ENCODE measurements at places on chromosomes 1 and 21.

DNA sequence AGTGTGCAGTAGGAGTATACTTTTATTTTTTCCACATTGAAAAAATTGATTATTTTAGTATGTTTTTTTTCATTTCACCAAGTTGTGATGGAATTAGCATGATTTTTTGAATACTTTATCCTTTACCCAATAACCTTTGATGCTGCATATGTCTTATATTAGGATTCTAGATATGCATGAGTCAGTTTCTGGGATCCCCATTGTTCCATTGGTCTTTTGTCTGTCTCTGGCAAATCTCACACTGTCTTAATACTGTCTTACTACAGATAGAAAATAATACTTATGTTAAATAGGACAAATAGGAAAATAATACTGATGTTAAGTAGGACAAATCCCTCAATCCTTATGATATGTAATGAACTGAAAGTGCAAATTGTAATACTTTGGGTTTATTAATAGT lies 54.3 kb upstream of the ASB17 start:
- no peak for DNase-seq

DNA sequence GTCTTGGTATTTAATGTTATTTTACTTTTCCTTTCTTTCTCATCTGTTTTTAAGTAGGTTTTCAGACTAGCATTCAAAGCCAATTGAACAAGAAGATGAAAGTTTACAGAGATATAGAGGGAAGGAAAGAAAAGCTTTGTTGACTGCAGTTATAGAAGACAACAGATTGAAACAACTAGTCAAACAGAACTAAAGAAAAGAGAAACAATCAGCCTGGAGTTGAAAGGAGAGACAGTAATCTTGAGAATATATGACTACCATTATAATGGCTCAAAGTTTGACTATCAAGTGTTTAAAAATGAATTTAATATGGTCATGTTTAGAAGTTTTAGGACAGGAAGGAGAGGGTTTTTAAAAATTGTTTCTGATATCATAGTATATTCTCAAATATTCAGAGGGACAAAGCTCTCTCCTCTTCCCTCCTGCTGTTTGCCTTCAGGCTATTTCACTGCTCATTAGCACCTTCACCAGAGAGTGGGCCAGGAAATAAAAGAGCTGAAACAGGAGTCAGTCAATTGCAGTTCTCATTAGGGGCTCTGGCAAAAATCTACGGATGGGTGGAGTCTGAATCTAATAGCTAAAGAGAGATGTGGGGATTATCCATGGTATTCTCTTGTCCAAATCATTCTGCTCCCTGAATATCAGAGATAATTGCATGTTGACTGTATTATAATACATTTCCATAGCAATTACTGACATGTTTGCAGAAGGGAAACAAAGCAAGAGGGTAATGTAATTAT lies 577.8 kb downstream of the BRINP3 start:
- no peak for DNase-seq

- no peak for DNase-seq
These were observed 47.1 kb upstream of the HMCN1 start for GRCh38 chr1:185686821-185687778.

DNA sequence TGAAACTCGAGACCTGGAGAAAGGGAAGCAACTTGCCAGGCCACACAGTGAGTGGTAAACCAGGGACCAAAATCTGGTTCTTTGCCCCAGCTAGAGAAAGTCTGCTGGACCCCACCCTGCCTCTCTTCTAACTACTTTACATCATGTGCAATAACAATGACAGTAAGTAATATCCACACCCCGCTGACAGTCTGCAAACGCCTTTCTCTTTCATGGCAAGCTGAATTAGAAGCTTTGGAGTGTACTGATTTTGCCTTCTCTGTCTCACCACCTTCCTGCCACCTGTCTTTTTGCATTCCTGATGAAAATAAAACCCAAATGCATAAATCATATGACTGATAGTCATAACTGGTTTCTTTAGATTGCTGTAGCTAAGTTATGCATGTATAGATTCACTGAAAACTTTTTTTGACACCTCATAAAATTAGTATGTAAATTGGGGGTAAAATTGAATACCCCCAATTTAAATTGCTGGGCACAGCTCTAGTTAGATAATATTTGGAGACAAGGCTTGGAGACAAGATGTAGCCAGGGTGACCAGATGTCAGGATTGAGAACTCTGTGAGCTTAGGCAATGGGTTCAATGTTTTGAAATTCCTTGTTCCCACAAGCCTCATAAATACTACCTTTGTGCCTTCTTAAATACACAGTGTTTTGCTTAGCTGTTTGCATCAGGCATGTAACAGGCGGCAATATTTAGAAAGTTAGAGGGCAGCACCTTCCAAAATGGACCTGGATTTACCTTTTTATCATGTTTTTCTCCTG lies 73.5 kb downstream of the ST6GALNAC5 start:
- DNase-seq: no peak

DNA sequence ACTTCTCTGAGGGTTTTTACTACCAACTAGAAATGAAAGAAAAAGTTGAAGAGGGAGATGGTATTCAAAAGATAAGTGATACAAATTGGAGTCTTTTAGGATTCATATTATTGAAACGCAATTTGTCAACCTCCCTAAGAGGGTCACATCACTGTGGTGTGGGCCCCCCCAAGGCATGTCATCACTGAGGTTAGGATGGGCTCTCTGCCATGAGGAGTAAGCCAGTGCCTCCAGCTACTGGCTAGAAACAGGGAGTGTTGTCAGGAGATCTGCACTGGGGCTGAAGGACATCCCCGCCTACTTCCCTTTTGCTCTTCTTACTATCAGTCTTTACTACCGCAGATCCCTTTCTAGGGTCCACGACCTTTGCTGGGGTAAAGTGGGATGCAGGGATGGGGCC lies 25.9 kb downstream of the ITSN1 start:
- DNase-seq: no peak

DNA sequence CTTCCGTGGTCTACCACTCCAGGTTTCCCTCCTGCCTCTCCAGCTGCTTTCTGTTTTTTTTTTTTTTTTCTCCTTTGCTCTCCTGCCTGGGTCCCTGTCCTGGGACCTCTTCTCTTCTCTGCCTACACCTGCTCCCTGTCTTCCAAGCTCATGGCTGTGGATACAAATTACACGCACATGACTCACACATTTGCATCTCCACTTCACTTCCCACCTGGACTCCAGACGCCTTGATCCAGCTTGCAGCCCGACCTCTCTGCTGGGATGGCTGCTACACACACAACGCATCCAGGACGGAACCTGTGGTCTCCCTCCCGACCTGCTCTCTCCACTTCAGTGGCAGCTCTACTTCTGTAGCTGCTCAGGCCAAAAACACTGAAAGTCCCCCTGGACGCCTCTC lies 44.4 kb upstream of the B3GALT5 start:
- peak; percentile 36 for DNase-seq

- peak; percentile 52 for DNase-seq
These were observed 218.6 kb downstream of the SLC44A5 start for GRCh38 chr1:75392278-75392677.

DNA sequence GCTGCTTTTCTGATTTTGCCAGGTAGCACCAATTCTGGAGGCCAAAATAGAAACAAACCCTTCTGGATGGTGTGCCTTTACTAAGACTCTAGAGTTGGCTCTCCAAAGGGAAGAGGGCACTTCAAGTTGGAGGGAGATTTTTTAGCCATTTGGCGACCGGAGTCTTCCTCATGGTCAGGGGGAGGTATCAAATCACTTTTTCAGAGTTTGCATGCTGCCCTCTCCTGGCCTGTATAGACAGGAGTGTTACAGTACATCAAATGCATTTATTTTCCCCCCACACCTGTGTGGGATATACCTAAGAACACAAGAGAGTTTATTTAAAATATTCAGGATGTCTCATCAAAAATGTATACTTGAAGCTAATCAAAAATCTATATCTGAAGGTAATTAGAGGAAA lies 3.2 kb downstream of the GREM2 start:
- no peak for DNase-seq

DNA sequence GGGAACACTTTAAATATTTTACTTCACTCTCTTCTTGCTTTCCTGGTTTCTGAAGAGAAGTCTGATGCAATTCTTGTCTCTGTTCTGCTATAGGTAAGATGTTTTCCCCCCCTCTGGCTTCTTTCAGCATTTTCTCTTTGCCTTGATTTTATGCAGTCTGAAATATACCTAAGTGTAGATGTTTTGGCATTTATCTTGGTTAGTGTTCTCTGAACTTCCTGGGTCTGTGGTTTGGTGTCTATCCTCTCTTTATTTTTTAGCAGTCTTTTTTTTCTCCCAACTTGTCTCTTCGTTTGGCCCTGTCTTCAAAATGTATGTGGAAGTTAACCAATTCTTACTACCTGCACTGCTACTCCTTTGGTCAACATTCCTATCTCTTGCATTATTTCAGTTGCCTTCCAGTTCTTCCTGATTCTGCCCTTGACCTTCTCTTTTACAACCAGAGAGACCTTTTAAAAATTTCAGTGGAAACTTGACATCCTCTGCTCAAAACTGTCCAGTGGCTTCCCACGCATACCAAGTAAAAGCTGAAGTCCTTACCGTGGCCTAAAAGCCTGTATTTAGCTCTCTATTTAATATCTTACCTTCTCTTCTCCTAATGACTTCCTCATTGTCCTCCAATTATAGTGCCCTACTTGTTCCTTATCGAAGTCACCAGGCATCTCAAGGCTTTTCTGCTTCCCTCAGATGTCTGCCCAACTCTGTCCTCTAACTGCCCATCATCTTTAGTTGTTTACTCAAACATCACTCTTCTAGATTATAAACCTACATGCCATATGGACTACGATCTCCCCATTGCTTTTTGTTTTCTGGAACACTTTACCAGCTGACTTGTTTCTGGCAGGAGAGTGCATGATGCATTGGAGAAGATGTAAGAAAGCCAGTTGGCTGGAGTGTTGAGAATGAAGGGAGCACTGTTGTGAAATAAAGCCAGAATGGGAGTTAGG lies 40.9 kb downstream of the RAP1A start:
- DNase-seq: no peak

GRCh38 chr21:38234395-38235142 lies 22.2 kb upstream of the KCNJ15 start:
- peak; percentile 77 for DNase-seq

DNA sequence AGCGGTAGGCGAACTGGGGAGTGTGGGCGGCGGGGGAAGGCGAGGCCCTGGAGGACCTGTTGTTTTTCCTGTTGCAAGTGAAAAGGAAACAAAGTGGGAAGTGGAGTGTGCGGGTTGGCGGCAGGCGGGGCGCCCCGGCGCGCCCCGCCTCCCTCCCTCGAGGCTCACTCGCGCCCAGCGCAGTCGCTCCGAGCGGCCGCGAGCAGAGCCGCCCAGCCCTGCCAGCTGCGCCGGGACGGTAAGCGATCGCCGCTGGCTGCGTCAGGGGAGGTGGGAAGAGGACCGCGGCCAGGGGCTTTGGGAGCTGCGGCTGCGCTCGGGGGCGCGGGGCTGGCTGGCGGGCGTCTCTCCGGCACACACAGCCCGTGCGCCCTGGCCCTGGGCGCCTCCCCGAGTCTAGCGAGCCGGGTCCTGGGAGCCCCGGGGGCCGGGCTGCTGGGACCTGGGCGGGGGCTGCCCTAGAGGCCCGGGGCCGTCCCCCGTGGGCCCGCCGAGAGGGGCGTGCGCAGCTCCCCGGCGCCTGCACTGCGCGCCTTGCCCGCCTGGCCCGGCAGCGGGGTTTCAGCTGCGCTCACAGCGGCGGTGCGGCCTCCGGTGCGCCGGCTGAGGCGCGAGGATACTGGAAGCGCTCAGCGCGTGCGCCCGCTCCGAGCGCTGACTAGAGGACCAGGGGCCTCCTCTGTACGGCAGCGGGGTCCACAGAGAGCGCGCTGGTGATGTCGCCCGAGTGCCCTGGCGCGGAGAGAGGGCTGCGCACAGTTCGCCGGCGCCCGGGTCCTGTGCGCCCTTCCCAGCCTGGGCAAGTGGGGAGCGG lies at the start of gene PIK3CD:
PIK3CD (plus strand) TSS at position 167 of the 814 bp plus-strand sequence. CDS start 58,725 bp downstream, outside the sequence.
- peak; percentile 46 for DNase-seq

DNA sequence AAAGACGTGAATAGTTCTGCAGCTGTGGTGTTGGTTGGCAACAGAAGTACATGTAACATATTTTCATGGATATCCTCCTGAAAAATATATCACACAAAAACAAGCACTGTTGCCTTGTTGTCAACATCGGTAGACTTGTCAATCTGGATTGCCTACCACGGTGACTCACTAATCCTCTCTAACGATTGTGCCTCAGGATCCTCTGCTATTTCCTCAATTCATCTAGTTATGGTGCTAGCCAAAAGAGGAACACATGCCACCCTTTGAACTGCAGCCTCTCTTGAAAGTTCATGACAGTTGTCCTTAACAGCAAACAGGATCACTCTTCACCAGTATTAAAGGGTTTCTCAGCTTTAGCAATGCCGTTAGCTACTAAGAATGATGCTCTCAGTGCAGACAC lies 25.7 kb downstream of the RASAL2 start:
- no peak for DNase-seq
